ENCODE measurements at places on chromosomes 3 and 15.

DNA sequence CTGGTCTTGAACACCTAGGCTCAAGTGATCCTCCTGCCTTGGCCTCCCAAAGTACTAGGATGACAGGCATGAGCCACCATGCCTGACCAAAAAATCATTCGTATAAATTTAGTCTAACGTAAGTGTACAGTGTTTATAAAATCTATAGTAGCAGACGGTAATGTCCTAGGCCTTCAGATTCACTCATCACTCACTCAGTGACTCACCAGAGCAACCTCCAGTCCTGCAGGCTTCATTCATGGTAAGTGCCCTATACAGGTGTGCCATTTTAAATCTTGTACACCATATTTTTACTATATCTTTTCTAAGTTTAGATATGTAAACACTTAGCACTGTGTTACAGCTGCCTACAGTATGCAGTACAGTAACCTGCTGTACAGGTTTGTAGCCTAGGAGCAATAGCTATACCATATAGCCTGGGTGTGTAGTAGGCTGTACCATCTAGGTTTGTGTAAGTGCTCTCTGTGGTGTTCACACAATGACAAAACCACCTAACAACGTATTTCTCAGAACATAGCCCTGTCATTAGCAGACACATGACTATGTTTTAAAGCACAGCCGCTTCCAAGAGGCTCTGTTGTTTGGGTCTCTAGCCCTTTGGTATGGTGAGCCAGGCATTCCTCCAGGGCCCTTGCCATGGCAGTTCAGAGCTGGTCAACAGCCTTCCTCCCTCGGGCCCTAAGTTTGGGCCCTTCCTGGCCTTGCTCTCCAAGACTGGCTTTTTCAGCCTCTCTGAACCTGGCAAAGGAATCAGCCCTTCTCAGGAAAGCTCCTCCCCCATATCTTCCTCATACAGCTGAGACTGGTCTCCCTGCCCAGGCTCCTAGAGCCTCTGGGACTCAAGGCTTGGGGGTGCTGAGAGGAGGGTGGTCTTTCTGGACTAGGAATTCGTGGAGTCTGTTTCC, 1.9 kb upstream of the CCDC9B start:
- DNase-seq = no peak

GRCh38 chr15:84151205-84151931, 84.2 kb upstream of the GOLGA6L4 start:
- DNase-seq = peak; percentile 59

DNA sequence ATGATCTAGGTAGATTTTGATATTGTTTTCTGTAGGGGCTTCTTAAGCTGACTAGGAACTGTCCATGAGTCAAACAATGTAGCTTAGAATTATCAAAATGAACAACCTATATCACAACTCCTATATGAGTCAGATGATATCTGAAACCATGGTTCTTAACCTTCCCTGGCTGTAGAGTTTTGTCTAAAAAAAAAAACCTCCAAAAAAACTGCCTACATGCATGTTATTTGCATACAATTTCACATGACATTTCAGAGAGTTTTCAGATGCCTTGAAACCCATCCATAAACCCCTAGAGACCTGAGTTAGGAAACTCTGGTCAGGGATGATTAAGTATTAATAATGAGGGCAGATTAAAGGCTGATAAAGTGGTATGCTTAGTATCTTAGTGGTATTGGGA, 157.0 kb downstream of the CHST2 start:
- DNase-seq = no peak

GRCh38 chr3:146222204-146223046, 28.5 kb downstream of the PLSCR4 start:
- DNase-seq = no peak

GRCh38 chr3:57094575-57094974, 34.1 kb downstream of the SPATA12 start:
- no peak for DNase-seq

DNA sequence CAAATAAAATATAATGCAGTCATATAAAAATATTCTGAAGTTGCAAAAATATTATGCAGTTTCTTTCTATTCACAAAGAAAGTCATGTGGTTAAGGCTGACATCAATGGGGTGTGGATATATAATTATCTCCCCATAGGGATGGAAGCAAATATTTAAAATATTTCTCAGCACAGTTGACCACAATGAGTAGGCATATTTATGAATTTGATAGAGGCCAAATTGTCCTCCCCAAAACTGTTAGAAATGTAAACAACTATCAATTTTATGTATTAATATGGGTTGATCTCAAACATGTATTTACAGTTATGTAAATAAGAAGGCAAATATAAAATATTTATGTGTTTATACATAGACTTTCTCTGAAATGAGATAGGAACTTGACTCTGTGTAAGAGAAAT, 246.0 kb upstream of the CBLB start:
- DNase-seq = no peak

- no peak for DNase-seq
These were observed 200.7 kb downstream of the RPLP1 start for GRCh38 chr15:69653306-69653705.

GRCh38 chr3:164233951-164234350, 844.3 kb downstream of the SI start:
- DNase-seq = no peak

DNA sequence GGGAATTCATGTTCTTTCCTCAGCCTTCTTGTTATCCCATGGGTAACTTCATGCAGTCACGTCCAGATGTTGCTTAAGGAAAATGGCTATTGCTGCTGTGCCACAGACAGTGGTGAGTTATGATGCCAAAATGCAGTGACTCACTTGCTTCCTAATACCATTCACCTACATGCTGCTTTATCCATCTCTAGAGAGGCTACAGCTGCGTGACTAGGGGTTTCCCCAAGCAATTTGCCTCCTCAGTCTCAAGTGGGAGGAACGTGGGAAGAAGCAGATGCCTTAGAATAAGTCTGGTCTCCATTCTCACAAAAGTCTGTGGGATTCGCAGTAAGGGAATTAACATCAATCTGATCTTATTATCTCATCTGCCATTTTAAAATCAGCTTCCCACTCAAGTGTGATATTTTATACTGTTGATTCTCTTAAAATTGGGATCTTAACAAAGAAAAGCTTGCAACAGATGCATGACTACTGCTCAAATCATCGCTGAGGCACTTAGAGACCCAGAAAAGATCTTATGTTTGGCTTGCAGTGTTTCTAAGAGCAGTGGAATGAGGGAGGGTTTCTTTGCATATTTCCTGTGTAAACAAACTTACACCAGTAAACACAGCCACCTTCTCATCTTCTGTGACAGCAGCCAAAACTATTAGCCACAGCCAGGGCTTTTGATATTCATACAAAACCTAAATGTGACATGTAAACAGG, 62.0 kb upstream of the ACP3 start:
- no peak for DNase-seq
